ENCODE measurements at places on chromosomes 2 and 18.
A peak's percentile ranks its signal among the peaks of the same experiment; 100 is the strongest.

GRCh38 chr2:31066086-31066485, 72.2 kb downstream of the GALNT14 start:
- no peak for DNase-seq

GRCh38 chr18:42336139-42336538, 381.1 kb downstream of the PIK3C3 start:
- no peak for DNase-seq

DNA sequence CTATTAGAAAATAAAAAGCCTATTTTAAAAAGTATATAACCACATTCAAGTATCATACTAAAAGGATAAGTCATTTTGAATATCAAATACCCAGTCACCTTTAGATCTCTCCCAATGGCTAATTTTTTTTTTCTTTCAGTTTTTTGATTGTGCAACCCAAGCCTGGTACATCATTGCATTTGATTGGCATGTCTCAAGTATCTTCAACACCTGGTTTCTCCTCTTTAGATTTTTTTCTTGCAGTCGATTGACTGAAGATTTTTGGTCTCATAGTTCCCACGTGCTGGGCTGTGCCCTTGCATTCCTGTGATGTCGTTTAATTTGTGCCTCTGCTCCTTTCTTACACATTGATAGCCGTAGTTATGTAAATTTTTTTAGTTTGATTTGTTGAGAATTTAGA, 40.7 kb downstream of the ATIC start:
- no peak for DNase-seq

DNA sequence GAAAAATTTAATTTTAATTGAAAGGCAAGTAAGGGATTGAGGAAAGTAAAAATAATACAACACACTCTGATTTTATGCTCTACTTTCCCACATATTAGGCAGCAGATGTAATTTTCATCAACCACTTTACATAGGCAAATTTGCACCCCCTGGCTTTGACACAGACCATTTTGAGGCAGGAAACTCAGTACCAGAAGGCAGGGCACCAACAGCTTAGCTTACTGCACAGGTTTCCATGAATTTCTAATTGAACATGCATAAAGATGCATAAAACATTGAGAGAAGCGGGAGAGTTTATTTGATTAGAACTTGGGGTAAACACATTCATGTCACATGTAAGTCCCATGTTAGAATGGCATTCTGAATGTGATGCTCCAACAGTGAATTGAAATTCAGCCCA, 171.9 kb downstream of the PID1 start:
- no peak for DNase-seq

GRCh38 chr2:205734436-205735037, 52.2 kb downstream of the NRP2 start:
- DNase-seq: no peak

DNA sequence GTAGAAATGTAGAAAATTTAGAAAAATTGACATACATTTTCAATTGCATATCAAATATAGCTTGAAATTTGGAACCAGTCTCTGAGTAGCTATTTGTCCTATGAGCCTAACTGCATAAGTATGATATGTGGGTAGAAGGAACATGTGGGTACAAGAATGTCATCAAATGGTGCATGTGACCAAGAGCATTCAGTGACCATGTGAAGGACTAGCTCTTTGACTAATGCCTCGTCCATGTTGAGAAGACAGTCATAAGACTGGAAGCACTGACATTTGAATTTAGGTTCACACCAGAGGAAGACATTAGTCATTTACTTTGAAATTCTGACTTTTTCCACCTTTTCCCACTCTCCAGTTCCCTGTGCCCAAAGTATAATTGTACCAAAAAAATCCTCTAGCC, 12.6 kb downstream of the MRPL44 start:
- no peak for DNase-seq

GRCh38 chr2:198187841-198188240, 383.4 kb downstream of the PLCL1 start:
- no peak for DNase-seq

DNA sequence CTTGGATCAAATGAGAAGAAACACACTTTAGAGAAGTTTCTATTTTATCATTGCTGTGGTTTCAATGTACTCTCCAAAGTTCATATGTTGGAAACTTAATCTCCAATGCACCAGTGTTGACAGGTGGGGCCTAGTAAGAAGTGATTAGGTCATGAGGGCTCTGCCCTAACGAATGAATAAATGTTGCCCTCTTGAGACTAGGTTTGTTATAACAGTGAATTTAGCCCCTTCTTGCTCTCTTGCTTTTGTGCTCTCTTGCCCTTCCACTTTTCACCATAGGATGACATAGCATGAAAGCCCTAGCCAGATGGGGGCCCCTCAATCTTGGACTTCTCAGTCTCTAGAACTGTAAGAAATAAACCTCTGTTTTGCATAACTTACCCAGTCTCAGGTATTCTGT, 664.8 kb downstream of the DCC start:
- no peak for DNase-seq

DNA sequence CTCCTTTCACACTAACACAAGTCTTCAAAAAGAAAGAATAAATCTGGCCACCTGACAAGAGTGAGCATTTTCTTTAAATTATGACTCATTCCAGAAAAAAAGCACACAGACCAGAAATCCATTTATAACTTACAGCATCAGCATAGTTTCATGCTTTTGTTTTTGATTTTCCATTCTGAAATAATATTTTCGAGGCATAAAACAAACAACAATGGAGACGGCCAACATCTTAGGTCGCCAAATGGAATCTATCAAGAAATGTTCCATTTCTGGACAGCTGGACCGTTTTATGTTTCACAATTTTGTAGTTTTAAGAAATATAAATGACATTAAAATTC, 165.4 kb upstream of the ZFP36L2 start:
- DNase-seq: no peak

GRCh38 chr2:75896779-75897366, 186.2 kb upstream of the GCFC2 start:
- DNase-seq: peak; percentile 88

GRCh38 chr2:69509011-69509749, 71.9 kb upstream of the NFU1 start:
- DNase-seq: no peak

DNA sequence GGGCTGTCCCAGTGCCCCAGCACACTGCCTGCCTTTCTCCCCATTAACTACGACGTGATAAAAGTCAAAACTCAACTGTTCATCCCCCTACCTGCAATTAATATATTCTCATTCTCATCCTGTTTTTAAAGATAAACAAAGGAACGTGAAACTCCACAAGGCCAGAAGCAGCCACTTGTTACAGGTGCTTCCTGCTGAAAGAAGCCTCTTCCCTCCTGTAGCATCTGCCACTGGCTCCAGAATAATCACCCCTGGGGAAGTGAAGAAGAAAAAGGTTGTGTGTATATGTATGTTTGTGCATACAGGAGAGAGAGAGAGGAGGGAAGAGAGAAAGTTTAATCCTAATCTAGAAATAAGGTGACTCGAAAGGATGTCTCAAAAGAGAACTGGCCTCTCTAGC, 27.1 kb downstream of the KIAA2012 start:
- no peak for DNase-seq

DNA sequence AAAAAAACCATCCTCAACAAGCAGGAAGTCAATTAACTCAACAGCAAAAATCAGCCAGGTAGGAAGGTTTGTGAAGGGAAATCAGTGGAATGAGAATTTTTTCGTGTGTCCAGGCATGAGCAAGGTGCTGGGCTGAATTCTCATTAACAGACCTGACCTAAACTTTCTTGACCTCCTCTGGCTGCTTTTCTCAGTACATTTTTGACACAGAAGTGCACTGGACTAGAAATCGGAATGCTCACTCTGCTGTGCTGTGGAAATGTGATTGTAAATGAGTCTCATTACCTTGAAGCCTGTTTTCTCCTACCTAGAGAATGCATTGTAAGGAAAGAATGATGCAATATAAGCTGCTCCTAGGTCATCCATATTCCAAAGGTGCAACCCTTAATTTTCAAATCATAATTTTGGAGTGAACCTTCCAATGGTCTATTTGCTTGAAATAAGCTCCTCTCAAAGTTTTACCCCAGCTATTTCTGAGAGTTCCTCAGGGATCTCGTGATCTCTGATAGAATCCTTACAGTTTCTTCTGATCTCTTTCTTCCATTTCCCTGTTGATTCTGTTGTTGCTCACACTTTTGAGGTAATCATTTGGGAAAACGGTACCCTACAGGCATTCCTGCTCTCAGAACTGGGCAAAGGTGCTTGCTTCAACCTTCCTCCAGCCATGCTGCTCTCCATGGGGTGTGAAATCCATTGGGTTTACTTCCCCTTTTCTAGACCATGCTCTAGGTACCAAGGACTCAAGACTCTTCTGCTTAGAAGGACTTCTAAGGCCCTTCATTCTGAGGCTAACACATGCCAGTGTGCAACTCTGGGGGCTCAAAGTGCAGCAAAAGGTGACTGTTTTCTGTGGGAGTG, 104.9 kb upstream of the ITPRID2 start:
- DNase-seq: no peak

DNA sequence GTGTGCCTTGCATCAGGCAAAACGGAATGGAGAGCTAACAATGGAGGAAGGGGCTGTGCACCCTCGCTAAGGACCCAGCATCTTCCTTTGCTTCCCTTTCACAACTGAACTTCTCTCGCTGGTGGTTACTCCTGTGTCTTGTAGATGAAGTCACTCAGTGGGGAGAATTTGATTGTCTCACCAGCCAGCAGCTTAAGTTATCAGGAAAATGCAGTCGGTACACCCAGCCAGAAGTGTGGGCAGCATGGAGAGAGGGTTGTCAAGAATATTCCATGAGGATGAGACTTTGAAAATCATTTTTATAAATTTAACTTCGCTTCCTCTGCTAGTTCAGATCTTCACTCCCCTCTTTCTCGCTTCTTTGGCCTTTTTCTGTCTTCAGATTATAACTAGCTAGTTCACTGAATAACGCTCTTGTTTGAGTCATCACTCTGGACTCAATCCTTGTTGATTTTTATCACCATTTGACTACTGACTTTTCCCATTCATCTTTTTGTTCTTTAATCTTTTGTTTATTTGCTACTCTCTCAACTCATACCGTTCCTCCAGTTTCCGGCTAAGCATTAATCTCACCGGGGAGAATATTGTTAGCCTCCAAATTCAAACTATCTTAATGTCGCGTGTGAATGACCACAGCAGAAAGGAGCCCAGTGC, 221.7 kb downstream of the CD226 start:
- DNase-seq: no peak

GRCh38 chr2:6394276-6394675, 471.4 kb downstream of the CMPK2 start:
- no peak for DNase-seq

DNA sequence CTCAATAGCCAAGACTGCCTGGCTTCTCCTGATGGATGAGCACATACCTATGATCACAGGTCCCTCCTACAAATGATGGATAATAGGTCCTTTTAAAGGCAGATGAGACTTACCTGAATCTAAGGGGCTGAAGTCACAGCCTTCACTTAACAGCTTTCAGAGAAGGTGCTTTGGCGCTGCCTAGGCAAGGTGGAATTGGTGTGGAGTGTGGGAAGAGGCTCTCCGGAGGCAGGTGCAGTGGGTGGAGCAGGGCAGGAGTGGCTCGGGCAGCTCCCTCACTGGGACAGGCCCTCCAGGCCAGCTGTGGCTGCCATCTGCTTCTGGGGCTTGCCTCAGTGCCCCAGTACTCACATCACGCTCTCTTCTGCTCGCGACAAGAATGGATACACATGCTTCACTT, 99.0 kb upstream of the TPO start:
- no peak for DNase-seq

DNA sequence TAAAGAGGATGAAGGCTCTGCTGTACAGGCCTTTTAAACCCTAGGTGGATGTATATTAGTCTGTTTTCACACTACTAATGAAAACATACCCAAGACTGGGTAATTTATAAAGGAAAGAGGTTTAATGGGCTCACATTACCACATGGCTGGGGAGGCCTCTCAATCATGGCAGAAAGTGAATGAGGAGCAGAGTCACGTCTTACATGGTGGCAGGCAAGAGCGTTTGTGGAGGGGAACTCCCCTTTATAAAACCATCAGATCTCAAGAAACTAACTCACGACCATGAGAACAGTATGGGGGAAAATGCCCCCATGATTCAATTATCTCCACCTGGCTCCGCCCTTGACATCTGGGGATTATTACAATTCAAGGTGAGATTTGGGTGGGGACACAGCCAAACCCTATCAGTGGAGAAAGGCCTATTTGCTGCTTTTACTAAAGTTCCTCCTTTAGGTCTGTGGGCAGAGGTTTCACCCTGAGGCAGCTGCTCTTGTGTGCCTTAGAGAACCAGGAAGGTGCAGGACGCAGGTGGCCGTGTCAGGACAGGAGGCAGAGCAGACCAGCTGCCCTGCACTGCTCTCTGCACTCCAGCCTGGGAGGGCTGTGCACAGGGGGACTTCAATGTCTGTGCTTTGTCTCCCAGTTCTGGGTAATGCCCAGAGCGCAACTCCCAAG, 178.8 kb upstream of the HDAC4 start:
- DNase-seq: no peak

- no peak for DNase-seq
Observed at GRCh38 chr2:49933711-49934110, 779.4 kb upstream of the FSHR start.

- DNase-seq: no peak
Observed at GRCh38 chr18:7748251-7749007, 181.3 kb downstream of the PTPRM start.

- DNase-seq: no peak
Observed at GRCh38 chr2:43186679-43187374, 39.6 kb downstream of the ZFP36L2 start.

DNA sequence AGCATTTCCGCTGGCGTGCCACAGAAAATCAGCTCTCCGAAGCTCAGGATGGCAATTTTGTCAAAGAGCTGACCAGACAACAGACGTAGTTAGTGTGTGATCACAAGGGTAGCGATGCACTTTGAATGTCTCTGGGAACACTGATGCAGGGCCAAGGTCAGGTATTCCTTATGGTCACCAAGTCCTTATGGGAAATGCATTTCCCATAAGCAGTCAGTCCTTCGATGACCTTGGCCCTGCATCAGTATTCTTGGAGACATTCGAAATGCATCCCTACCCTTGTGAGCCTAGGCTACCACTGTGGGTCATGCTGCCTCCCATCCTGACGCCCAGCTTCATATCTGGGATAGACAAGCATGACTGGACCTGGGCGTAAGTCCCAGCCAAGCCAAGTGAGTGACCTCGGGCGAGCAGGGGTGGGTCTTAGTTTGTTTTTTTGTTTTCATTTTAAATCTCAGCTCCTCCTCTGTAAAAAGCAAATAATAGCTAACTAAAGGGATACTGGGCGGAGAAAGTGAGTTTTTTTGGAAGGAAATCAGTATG, 13.6 kb downstream of the ABCG5 start:
- no peak for DNase-seq

DNA sequence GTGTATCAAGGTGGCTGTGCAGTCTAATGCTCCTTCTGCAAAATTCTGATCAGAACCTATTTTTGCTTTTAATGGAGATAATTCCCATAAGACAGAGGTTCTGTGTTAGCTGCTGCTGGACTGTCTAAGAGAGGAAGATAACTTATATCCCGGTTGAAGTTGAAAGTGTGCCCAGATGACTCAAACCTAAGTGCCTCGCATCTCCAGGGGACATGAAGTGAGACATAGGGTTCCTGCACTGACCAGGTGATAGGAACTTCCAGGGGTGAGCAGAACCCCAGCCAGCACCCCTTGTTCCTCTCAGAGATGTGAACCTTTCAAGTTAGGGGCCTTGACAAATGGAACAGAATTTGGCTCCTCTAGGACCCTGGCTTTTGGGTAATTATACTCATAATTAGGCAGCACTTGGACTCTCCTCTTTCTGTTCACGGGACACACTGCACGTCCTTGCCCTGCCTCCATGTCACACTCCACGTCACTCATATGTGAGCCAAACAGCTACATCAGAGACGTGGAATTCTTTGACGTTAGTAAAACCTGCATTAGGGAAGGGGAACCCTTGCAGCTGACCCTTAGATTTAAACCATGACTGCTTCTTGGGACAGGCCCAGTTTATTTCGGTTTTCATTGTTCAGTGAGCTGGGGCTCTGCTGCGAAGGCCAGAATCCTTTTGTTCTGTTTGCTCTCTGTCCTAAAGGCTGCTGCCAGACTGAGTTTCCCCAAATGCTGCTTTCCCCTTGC, 104.5 kb upstream of the ALPP start:
- no peak for DNase-seq

All from Karpas-422 (cell line).